ENCODE measurements at places on chromosomes 5 and 9. TPM values are rescaled to one million over a fixed set of nuclear protein-coding genes. Genes with fewer than 3 reads are reported as not detected.
A peak's percentile ranks its signal among the peaks of the same experiment; 100 is the strongest.

DNA sequence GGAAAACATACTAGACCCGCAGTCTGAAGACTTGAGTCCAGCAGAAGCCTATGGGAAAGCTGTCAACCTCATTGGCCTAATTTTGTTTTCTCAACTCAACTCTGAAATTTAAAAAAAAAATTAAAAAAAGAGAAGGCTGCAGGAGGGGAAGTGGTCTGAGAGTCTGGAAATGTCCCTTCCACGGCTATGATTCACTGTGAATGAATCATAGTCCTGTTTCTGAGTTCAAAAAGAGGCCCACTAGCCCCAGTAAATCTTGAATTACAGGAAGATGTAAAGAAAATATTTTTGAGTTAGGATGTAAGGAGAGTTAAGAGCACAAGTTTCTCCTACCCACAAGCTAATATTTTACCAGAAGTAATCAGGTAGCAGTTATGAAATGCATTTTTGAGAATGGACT, 565.5 kb upstream of the DMAC1 start:
- DNase-seq, result no peak

GRCh38 chr5:122404018-122404417, 92.0 kb downstream of the SNCAIP start:
- DNase-seq, result no peak

- DNase-seq, result no peak
Observed at GRCh38 chr5:139788294-139788910, 7.2 kb upstream of the PSD2 start.

DNA sequence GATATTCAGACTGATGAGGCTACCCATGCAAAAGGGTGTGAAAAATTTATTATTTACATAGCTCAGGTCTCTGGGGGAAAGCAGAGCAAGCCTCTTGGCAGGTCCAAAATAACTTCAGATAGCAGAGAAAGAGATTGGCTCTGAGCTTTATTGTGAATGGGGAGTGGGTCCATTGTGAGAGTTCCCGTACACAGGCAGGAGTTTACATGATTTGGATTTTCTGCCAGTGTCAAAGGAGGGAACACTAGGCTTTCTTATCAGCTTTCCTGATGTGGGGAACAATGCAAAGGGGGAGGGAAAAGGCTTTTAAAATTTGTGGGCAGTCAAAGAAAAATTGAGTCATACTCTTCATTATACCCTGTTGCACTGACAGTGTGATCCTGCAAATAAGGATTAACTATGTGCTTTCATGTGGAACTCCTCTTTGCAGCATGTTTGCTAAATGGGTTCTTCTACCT, 615.0 kb upstream of the RIOK2 start:
- DNase-seq, result no peak

FOXE1 gene
- not detected for total RNA-seq

DNA sequence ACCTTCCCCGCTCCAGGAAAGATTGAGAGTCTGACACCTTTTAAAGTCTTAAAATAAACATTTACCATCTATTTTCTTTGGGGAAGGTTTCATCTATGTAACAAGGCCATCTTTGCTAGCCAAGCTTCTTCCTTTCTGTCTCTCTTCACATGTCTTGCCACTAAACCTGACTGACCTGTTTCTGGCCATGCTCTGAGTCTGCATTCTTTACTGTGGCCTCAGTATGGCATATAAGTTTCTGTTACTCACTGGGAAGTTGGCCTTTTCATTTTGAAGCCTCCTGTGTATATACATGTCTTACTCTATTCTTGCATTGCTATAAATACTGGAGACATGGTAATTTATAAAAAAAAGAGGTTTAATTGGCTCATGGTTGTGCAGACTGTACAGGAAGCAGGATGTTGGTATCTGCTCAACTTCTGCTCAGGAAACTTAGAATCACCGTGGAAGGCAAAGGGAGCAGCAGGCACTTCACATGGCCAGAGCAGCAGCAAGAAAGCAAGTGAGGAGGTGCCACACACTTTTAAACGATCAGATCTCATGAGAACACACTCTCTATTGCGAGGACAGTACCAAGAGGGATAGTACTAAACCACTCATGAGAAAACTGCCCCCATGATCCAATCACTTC, 48.1 kb downstream of the KCNV2 start:
- no peak for DNase-seq

DNA sequence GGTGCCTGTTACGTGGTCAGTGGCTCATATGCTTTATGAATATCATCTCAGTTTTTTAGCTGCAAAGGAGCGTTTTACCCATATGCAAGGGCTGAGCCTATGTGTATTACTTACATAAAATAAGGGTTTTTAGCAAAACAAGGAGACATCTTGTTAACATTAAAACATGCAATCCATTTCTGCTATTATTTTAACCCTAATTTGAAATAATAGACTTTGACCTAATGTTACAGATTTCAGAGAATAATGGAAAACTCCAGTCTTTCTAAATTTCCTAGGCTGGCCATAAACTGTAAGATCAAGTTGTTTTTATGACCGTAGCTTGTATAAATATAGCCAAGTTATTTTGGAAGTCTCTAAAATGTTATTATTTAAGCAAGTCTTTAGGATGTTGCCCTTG, 121.1 kb upstream of the SEMA6A start:
- DNase-seq, result no peak

GCNT1 gene
- 6.5 TPM for total RNA-seq

DNA sequence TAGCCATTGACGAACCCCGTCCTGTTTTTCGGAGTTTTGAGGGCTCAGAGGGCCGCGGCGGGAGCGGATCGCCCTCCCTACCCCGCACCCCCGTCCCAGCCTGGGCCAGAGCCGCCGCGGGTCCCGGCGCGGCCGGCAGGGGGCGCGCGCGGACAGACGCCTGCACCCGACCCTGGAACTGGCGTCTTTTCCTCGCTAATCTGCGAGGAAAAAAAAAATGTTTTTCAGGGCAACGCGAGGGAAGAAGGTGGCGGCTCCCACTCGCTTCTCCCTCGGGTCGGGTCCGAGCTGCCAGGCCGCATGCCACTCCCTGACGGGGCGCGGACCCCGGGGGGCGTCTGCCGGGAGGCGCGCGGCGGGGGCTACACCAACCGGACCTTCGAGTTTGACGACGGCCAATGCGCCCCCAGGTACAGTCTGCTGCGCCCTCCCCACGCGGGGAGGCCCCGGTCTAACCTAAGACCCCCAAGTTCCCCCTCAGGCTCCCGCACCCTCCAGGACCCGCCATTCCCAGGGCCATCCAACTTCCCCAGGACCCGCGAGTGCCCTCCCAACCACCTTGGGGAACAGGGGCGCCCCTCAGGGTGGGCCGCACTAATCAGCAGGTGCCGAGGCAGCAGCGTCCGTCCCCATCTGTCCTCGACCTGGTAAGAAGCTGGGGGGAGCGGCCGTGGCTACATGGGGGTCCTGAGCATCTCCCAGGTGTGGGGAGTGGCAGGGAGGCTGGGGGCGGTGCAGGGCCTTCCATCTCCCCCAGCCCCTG, at the start of gene KCNT1:
Gene KCNT1 (plus strand): TSS at position 227 of the 763 bp plus-strand sequence. CDS start 74 bp downstream, at position 301.
- DNase-seq, result peak; percentile 94

IQGAP2 gene
- total RNA-seq, result 57.6 TPM

DNA sequence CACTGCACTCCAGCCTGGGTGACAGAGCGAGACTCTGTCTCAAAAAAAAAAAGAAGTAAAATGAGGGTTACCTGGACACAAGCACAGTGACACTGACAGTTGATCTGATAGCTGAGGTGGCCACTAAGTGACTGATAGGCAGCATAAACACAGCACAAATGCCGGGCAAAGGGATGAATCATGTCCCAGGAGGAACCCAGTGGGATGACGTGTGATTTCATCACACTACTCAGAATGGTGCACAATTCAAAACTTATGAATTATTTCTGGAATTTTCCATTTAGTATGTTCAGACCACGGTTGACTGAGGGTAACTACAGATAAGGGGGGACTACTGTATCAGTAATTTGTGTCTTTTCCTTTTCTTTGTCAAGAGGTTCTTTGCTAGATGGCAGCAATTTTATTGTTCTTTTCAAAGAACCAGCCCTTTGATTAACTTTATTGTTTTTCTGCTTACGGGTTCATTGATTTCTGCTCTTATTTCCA, 34.3 kb upstream of the RNF130 start:
- no peak for DNase-seq

DNA sequence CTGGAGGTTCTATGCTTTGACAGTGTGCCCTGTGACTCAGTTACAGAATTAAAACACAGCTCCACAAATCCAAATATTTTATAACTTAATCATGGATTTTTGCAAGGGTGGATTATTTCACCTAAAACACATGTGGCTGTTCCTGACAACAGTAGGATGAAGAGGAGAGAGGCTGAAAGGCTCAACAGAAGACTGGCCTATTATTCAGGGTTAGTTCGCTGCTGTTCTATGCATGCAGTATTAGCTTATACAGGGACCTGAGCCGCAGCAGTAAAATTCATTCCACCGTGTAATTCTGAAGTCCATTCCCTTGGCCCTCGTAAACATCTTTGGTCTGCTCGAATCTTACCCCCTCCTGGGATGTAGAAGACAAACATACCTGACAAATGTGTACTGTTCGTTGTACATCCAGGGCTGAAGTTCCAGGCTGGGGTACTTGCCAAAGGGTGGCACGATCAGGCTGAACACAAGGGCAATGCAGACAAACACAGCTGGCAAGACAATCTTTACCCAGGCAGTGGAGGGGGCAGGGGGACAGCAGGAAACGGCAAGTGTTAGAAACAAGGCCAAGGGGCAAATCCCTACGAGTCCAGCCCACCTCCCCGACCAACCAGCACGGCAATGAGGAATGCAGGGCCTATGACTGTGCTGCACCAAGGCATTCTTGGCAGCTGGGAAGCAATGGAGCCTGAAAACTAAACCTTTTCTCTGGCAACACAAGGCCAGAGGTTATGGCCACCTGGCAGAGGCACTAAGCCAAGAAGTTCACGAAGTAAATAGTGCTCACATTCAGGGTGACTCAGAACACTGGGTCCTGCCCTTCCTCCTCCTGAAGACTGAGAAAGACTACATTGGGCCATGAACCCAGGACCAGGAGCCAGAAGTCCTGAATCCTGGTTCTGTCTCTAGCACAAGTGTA, 46.8 kb downstream of the NIPSNAP3B start:
- DNase-seq, result no peak

GRCh38 chr9:4674783-4675182, 4.6 kb upstream of the CDC37L1 start:
- no peak for DNase-seq

DNA sequence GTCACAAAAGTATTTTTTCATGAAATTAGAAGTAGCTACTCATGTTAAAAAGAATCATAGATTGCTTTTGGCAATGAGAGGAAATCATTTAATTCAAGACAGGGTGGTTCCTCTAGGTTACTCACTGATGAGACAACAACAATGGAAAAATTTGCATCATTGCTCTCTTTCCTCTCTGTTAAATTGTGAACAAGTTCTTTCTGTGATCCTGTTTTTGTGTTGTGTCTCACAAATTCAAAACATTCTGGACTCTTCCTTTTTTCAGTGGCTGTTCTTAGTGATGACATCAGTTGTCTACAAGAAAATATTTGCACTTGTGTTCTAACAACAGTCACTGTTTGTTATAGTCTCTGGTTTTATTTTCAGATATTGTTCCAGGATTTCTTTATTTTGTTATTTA, 95.3 kb downstream of the XRCC4 start:
- DNase-seq, result no peak

DNA sequence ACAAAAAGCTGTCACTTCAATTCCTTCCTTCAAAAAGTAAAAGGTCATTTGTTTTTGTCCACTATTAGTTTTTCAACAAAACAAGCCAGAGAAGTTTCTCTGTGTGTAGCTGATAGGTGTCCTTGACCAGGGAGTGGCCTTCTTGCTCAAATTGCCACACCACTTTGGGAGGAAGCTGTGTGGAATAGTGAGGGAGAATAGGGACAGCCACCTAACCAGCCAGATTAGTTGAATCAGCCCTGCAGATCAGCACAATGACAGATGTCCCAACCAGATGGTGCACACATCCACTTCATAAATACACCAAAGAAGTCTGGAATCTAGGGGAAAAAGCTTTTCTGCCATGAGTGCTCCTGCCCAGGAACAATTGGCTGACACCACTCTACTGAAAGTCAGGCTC, 37.2 kb downstream of the NREP start:
- no peak for DNase-seq

DNA sequence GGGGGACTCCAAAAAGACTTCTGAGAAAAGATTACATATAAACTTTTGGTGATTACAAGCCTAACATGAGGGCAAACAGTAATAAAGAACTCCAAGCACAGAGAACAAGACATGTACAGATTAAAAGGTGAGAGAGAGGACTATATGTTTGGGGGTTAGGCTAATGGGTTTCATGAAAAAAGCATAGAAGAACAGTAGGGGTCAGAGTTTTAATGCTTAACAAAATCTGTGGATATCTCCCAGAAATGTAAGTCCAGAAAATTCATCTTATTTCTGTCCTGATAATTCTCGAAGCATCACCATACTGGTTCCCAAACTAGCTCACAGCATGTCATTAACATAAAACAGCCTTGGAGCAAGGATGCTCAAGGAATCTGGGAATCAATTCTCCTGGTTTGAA, 137.2 kb downstream of the ARRDC3 start:
- DNase-seq, result no peak

- no peak for DNase-seq
Observed at GRCh38 chr5:141934099-141934844, 10.6 kb downstream of the DELE1 start.

DNA sequence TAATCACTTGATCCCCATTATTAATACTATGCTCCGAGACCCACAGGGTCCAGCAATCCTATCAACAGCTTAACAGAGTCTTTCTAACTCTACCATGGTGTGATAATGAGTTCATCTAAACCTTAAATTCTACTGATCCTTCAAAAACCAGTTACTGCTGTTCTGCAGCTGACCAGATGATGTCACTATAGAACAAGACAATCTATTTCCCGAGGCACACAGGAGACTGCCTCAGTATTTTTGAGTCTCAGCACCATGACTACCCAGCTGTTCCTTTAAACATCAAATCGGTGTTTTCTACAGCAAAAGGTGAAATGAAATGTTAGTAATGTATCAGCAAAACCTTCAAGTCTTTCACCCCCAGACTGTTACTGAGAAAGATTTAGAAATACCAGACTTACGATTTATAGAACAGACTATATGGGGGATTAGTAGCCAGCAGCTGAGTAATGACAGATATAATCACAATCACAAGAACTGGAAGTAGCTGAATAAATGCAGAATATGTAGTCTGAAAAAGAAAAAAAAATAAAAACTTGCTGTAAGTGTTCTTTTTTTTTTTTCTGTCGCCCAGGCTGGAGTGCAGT, 16.9 kb downstream of the DNAJC18 start:
- DNase-seq, result no peak

DNA sequence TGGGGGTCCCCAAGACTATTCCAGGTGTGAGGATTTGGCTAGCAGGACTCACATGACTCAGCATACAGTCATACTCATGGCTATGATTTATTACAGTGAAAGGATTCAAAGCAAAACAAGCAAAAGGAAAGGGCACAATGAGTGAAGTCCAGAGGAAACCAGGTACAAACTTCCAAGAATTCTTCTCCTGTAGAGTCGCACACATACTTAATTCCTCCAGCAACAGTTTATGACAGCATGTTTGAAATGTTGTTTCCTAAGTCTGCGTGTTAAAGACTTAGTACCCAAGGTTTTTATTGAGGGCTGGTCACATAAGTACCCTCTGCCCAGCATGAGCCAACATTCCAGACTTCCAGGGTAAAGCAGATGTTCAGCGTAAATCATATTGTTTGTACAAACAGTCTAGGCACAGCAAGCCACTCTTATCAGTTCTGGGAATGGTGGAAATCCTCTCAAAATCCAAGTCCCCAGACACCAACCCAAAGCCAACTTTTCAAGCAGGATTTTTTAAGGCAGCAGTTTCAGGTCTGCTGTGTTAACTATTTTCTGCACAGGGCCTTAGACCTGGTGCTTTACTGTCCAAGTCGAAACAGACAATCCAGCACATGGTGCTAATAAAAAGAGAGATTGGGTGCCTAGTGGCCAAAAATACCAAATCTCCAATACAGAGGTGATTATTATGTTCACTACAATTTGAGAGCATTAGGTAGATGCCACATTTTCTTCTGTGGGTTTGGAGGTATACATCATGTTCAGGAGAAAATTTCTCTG, 18.6 kb upstream of the RICTOR start:
- DNase-seq, result no peak
